ENCODE measurements at places on chromosomes 6 and 20.

DNA sequence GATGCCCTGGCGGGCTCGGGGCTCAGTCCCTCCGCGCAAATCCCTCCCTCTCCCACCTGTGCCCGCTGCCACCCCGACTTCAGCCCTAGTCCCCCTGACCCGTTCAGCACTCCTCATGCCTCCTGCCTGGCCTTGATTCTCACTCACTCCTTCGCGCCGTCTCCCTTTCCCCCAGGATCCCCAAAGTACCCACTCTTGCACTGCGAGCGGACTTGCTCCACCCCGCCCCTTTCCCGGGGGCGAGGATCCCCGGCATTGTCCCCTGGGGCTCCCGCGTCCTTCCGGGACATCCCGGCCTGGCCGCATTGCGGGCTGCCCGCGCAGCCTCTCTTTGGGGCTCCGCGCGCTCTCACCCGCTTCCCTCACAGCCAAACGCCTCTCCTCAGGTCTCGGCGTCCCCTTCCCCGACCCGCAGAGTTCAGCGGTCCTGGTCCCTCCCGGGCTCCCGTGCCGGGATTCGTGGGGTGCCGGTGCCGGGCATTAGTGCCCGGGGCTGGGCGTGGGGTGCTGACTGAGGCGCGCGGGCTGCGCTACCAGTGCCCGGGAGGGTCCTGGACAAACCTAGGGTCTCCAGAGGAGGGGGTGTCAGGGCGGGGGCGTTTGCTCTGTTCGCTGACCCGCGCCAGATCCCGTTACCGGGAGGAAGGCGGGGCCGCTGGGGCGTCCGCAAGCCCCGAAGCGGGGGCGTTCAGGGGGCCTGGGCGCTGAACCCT is 45.5 kb upstream of the SUPT3H start:
- peak; percentile 38 for DNase-seq

- no peak for DNase-seq
Measured at GRCh38 chr6:42302411-42302810, 84.8 kb upstream of the MRPS10 start.

- DNase-seq = no peak
Measured at GRCh38 chr6:107989166-107990094, 31.4 kb upstream of the SEC63 start.

DNA sequence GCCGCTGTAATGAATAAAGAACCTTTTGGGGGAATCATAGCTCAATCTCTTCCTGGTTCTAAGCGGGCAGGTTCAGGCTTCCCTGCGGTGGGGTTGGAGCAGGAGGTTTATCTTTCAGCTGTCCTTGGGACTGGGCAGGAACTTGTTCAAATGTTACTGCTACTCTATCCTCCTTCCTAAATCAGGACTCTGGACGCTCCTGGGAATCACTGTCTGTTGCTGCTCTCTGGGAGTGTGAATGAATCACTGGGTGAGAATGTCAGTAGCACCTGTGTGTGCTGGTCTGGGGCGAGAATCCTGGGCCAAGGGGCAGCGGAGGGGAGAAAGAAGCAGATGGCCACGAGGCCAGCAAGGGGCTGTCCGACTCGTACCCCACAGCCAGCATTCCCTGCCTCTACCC is 65.4 kb upstream of the ZNFX1 start:
- DNase-seq = no peak

GRCh38 chr6:159646733-159647132 is 46.3 kb downstream of the SOD2 start:
- no peak for DNase-seq

DNA sequence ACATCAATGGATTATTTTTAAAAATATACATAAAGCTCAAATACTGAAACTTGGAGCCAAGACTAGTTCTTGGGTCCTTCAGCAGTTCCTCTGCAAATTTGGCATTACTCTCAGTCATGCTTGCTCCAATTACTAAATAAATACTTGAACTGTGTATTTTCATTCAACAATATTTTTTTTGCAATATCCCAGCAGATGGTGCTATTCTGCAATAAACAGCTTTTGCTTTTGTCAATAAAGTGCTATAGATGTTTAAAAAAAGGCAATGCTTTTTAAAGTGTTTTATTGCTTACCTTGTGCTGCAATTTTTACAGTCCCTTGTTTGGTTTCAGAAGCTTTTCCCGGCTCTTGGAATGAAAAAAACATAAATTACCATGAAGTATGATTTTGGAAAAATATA is 243.4 kb downstream of the TRDN start:
- no peak for DNase-seq

DNA sequence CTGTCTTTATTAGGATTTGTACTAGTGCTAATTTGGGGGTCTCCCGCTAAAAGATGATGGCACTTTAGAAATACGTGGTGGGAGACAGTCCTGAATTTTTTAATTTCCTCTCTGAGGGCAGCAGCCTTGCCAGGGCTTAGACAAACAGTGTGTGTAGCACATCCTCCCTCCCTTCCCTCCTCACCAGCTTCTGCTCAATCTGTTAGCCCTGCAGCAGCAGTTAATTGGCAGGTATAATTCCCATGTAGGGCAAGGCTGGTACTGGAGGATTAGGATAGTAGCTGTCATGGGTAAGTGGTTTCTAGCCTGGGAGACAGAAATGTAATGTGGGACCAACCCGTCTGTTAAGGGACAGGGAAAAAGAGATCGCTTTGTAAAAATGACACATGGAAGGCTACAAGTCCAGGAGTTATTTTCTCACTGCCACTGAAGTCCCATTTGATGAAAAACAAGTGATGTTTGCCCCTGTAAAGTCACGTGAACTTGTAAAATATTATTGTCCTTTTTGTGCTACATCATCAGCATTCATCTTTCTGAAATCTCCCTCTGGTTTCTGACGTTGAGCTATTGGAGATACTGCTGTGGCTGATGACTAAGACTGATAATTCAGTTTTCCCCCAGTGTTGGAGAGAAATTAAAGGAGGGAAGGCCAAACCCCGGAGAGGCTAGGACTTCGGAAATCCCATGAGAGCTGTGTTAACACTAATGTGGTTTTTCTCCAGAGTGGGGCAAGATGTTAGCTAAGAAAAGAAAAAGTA is 40.6 kb downstream of the CTNNBL1 start:
- no peak for DNase-seq
